ENCODE measurements at places on chromosomes 6 and 20. TPM values are rescaled to one million over a fixed set of nuclear protein-coding genes. Genes with fewer than 3 reads are reported as not detected.
A peak's percentile ranks its signal among the peaks of the same experiment; 100 is the strongest.

Gene CYP24A1
- total RNA-seq, result 1.0 TPM

GRCh38 chr20:37917461-37917860 lies 14.5 kb downstream of the VSTM2L start:
- H3K27me3 ChIP-seq, result peaks cover 14% of the 10 kb centered on the region
- H3K4me3 ChIP-seq, result no peak overlapping the region
- DNase-seq, result no peak
- no peaks in the 10 kb centered on the region for H3K36me3 ChIP-seq
- peaks cover 11% of the 10 kb centered on the region for H3K4me1 ChIP-seq
- H3K27ac ChIP-seq, result no peak overlapping the region

GRCh38 chr6:86205980-86206379 lies 563.3 kb upstream of the SYNCRIP start:
- H3K4me1 ChIP-seq, result no peaks in the 10 kb centered on the region
- H3K27me3 ChIP-seq, result no peaks in the 10 kb centered on the region
- no peak for DNase-seq

- no peak overlapping the region for H3K27ac ChIP-seq
- H3K4me1 ChIP-seq, result no peaks in the 10 kb centered on the region
These were observed 31.1 kb downstream of the PLG start for GRCh38 chr6:160733050-160733646.

DNA sequence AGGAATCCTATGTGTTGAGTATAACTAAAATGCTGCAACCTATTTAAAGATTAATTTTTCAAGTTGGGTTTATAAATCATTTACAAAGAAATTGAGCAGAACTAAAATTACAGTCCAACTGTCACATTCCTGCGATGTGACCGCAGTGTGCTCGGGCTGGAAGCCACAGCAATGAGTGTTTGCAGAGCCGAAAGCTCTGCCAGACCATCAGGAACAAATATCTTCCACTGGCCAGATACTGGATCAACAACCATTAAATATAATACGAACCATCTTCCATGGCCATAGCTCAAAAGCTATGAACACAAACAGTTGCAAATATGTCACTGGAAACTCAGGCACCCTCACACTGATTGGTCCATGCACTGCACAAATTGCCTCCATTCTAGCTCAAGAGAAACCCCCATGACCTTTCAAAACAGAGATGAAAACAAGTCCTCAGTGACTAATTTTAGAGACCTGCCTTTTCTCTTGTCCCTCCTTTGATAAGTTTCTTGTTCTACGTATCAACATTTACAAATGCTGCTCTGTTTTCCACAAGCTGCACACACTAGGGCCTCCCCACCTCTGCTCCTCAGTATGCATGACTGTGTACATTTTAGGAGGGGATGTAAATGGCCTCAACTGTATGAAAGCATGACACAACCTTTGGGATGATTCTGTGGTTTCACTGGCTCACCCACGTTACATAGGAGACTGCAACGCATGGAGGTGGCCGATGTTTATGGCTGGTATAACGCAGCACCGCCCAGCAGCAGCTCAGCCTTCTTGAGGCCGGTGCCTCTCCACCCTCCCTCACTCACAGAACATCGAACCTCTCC lies 171.7 kb downstream of the WDR27 start:
- no peaks in the 10 kb centered on the region for H3K36me3 ChIP-seq
- peaks cover 8% of the 10 kb centered on the region for H3K4me1 ChIP-seq
- DNase-seq, result no peak
- H3K4me3 ChIP-seq, result no peak overlapping the region
- no peaks in the 10 kb centered on the region for H3K27me3 ChIP-seq

- H3K27me3 ChIP-seq, result peaks cover 17% of the 10 kb centered on the region
- H3K36me3 ChIP-seq, result no peaks in the 10 kb centered on the region
- H3K4me3 ChIP-seq, result no peak overlapping the region
- H3K4me1 ChIP-seq, result peaks cover 10% of the 10 kb centered on the region
These were observed 4.4 kb upstream of the ARFGAP1 start for GRCh38 chr20:63268256-63268655.

Gene NKAPL
- not detected for total RNA-seq

DNA sequence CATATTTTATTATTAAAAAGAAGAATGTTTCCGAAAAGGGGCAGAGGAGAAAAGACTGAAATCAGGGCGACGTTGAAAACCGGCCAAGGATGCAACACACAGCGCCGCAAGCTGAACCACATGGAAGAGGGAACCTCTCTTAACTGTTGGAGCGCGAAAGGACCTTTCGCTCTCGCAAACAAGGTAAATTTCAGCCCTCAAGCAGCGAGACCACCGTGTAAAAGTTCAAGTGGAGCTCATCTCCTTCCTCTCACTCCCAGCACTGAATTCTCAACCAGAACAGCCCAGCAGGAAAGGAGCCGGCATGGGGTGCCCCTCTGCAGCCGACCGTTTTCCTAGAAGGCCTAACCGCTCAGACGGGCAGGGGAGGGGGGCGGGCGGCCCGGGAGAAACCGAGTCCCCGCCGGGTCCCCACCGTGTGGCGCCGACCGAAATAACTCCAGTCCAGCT lies 621 bp downstream of the GPR63 start:
- H3K27ac ChIP-seq, result no peak overlapping the region
- H3K27me3 ChIP-seq, result no peaks in the 10 kb centered on the region
- H3K4me3 ChIP-seq, result peak overlapping the region; percentile 72

- H3K36me3 ChIP-seq, result no peaks in the 10 kb centered on the region
- H3K27me3 ChIP-seq, result peaks cover 6% of the 10 kb centered on the region
- no peak overlapping the region for H3K27ac ChIP-seq
- H3K4me3 ChIP-seq, result no peak overlapping the region
- peaks cover 6% of the 10 kb centered on the region for H3K4me1 ChIP-seq
These were observed 32.9 kb upstream of the GATA5 start for GRCh38 chr20:62508641-62509051.

Gene TNFRSF21
- 0.96 TPM for total RNA-seq

GRCh38 chr20:50813801-50814200 lies 18.9 kb downstream of the BCAS4 start:
- no peak overlapping the region for H3K27ac ChIP-seq
- peaks cover 28% of the 10 kb centered on the region for H3K4me1 ChIP-seq
- H3K27me3 ChIP-seq, result no peaks in the 10 kb centered on the region
- no peak for DNase-seq
- no peak overlapping the region for H3K4me3 ChIP-seq

- no peak overlapping the region for H3K27ac ChIP-seq
- peaks cover 4% of the 10 kb centered on the region for H3K27me3 ChIP-seq
- no peak overlapping the region for H3K4me3 ChIP-seq
- no peaks in the 10 kb centered on the region for H3K4me1 ChIP-seq
- H3K36me3 ChIP-seq, result no peaks in the 10 kb centered on the region
These were observed 178.0 kb downstream of the TAF4 start for GRCh38 chr20:61887596-61888093.

Gene RBPJL
- not detected for total RNA-seq

Gene EEF1A2
- 0.92 TPM for total RNA-seq

Measured in CD4-positive, alpha-beta T cell (primary cell).